NCI-H1694 (cell line): ENCODE measurements at places on chromosomes 6 and 20.

DNA sequence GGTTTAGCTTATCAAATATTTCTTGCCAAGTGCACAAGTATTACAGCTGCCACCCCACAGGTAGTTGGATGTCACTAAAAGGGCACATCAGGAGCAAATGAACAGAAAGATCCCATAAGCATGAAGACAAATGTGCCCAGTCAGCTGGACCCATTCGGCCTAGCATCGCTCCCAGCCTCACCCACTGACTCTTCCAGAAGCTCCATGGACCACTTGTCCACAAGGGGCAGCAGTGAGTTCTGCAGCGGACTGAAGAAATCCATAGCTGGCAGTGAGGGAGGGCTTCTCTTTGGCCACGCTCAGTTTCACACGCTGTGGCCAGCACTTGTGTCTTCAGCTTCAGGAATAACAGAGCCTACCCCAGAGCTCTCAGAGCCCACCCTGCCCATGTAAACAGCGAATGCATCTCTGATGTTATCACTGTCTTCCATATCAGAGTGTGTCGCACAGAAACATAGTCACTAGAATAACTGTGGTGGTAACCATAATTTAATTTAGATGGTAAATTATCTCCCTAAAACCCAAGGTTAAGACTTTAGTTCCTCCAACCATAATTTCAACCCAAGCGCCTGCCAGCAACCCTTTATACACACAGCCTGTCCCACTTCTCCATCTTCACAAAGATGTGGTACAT, 15.8 kb downstream of the CGA start:
- no peak for DNase-seq

DNA sequence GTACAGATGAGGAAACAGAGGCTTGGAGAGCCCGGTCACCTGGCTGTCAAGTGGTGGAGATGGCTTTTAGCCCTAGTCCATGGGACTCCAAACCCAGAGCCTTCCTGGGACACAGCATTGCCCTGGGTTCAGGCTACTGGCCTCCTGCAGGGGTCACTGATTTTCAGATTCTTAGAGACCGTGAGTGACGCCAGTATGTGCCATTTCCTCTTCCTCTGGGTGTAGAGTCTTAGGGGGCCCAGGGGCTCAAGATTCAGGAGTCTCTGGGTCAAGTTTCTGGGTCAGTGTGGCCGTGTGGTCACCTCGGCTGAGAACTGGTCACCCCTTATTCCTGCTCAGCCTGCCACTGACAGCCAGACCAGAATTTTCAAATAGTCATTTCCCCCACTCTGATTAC, 574 bp downstream of the ARHGAP40 start:
- DNase-seq = no peak

DNA sequence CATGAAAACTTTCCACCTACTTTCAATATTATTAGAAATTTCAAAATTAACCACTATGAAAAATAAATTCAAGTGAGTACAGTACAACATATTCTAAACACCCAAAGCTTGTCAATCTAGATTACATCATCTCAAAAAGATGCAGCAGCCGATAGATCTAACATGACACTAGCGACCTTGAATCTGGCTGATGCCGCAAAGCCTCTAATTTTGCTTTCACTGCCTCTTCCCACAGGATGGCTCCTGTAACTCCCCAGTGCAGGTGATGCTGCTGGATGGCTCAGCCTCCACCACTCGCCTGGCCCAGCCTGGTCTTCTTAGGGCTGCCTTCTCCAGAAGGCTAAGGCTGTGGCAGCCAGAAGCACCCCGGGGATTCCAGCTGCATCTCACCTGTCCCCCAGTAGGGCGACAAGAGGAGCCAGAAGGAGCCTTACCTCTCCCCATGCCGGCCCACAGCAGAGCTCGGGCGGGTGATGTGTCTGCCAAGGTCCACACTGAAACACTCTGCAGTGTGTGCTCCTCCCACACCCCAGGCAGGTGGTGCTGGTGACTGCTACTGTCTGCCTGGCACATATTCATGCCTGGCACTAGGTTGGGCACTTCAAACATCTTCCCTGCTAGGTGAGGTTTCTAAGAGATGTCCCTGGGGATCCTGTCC, 82.1 kb downstream of the SLC23A2 start:
- no peak for DNase-seq

- DNase-seq = no peak
Observed at GRCh38 chr6:26121141-26122004, 34.1 kb downstream of the HFE start.

- DNase-seq = no peak
Observed at GRCh38 chr6:113758826-113759574, 98.1 kb upstream of the MARCKS start.

GRCh38 chr6:167157414-167157813, 366 bp downstream of the GPR31 start:
- DNase-seq = no peak

GRCh38 chr6:73234733-73235132, 9.4 kb upstream of the KHDC1L start:
- DNase-seq = no peak

DNA sequence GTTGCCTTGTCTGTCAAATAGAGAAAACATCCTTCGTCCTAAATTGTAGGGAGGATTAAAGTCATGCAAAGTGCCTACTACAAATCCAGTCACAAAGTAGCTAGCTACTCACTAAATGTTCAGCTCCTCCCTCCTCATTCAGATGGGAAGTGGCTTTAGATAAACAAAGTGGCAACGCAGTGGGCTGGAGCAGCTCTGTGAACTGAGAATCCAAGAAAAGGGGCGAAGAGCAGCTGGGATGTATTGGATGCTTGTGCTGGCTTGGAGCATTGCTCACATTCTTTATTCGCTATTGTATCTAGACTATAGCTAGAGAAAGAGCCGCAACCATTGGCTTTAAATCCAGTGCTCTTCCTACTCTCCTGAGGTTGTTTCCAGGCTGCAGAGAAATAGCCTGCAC, 10.3 kb downstream of the MOG start:
- DNase-seq = no peak

DNA sequence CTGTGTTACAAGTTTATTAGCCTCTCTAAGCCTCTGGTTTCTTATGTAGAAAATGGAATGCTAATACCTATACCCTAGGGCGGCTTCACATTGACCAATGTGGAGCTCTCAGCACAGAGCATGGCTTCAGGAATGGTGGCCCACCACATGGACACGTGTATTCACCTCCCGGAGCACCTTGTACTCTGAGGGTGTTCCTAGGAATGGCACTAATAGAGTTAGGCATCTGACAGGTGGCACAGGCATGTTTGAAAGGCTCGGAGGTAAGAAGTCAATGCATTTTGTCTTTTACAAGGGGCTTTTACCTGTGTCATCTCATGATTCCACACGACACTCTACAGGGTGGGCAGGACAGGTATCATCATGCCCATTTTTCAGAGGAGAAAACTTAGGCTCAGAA, 5.3 kb upstream of the TGM3 start:
- DNase-seq = no peak

- DNase-seq = no peak
Observed at GRCh38 chr6:127768223-127768622, 132.6 kb downstream of the THEMIS start.

GRCh38 chr20:63756648-63756991, 17.0 kb downstream of the SLC2A4RG start:
- no peak for DNase-seq

DNA sequence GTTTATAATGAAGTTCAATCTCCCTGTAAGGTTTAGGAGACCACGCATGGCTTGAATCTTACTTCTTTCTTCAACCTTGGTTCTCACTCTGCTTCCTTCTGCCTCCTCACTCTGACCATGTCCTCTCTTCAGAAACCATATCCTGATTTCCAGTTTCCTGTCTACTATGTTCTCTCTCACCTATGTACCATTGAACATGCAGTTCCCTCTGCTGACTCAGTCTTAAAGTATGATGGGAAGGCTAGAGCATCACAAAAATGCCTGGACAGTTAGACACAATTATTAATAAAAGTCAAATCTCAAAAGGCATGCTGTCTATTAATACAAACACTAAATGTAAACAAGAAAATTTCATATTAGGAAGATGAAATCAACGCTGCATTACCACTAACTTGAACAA, 151.6 kb downstream of the PRKN start:
- no peak for DNase-seq
